Activated naive CD8-positive, alpha-beta T cell treated with anti-CD3 and anti-CD28 coated beads, Interleukin-2, amount 10 ng/mL, durations not matched to agents 7 days and 5 days (primary cell): ENCODE measurements at places on chromosomes 6 and 20. TPM values are rescaled to one million over a fixed set of nuclear protein-coding genes. Genes with fewer than 3 reads are reported as not detected.

NCOA5 gene
- total RNA-seq: 27.8 TPM

DNA sequence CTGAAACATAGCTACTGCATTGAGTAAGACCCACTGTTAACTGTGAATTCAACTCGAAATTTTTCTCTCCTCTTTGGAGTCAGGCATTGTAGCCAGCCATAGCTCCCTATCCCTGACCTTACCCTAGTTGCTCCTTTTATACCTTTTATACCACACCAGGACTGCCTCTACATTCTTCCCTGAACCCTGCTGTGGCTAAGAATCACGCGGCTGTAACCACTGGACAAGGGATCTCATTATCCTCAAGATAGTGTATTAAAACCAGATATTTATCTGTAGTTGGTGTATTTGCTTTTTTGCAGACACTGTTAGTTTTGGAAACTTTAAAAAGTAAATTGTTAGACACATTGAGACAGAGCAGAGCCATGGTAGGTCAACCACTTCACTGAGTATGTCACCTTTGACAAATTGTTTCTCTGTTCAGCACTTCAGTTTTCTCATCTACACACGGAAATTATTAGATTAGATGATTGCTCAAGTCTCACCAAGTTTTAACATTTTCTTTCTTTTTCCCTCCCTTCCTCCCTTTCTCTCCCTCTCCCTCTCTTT is 171.9 kb upstream of the PRND start:
- no peaks in the 10 kb centered on the region for H3K4me1 ChIP-seq
- no peak for DNase-seq
- H3K4me3 ChIP-seq: no peak overlapping the region
- H3K27ac ChIP-seq: no peak overlapping the region

GRCh38 chr6:43915208-43915869 is 145.3 kb downstream of the VEGFA start:
- H3K36me3 ChIP-seq: no peaks in the 10 kb centered on the region
- peaks cover 7% of the 10 kb centered on the region for H3K27me3 ChIP-seq
- H3K27ac ChIP-seq: peak overlapping the region; percentile 14
- no peaks in the 10 kb centered on the region for H3K4me1 ChIP-seq
- DNase-seq: no peak
- H3K4me3 ChIP-seq: no peak overlapping the region

- peaks cover 36% of the 10 kb centered on the region for H3K36me3 ChIP-seq
- no peak overlapping the region for H3K4me3 ChIP-seq
- peaks cover 23% of the 10 kb centered on the region for H3K4me1 ChIP-seq
- H3K27me3 ChIP-seq: no peaks in the 10 kb centered on the region
- H3K27ac ChIP-seq: peak overlapping the region; percentile 40
- DNase-seq: no peak
Measured at GRCh38 chr20:45016089-45016671, 49.9 kb downstream of the STK4 start.

- H3K27ac ChIP-seq: no peak overlapping the region
- no peak overlapping the region for H3K4me3 ChIP-seq
- no peaks in the 10 kb centered on the region for H3K27me3 ChIP-seq
- H3K4me1 ChIP-seq: peaks cover 1% of the 10 kb centered on the region
- no peak for DNase-seq
Measured at GRCh38 chr20:32453467-32454163, 95.5 kb downstream of the ASXL1 start.

DNA sequence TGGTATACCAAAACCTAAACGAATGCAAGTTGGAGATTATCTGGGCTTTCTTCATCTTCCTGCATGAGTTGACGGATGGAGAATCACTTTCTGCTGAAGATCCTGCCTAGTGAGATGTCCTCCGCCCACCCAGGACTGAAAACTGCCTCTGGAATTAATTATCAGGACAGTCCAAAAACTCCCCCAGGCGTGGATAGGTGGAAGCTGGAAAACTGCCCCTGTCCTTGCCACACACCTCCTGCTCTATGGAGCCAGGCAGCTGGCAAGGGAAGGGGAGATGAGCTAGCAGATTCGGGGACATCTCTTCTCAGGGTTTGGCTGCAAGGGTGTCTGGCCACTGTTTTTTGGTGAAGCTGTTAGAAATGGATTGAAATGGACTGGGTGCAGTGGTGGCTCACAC is 89.3 kb upstream of the ZNFX1 start:
- no peak overlapping the region for H3K4me3 ChIP-seq
- H3K4me1 ChIP-seq: no peaks in the 10 kb centered on the region
- peaks cover 31% of the 10 kb centered on the region for H3K27me3 ChIP-seq
- H3K36me3 ChIP-seq: no peaks in the 10 kb centered on the region
